Renal pelvis (tissue), 12 donors: ENCODE measurements at places on chromosomes 5 and 9. TPM values are rescaled to one million over a fixed set of nuclear protein-coding genes. Genes with fewer than 3 reads are reported as not detected.

DNA sequence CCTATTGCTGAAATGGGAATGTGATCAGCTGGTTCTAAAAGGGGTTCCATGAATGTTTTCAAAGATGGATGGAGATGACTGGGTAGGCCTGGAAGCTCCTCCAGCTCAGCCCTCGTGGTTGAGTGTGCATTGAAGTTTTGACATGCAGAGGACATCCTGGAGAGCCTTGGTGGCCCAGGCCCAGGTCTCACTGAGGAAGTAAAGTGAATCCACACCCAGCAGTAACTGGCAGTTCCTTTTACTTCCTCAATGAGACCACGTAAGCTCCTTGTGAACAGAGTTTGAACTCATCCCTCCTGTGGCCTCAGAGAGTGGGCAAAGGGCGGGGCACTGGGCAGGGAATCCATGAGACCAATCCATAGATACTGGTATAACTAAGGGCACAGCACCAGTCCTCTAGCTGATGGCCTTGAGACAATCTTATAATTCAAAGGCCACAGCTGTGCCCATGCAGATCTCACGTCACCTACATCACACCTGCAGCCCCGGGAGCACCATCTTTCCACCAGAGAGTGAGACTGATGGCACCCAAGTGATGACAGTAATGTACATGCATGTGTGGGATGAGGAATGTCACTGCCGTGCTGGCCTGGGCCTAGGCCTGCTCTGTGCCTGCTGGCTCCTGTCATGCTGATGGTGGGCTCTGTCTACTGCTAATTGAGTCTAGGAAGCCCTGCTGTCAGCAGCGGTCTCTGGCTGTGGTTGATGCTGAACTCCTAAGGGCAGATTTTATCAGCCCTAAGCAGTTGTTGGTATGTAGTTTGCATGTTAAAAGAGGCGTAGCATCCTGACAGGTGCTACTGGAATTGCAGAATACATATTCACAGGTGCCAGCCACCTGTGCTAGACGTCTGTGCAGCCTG is 257.8 kb downstream of the FSTL4 start:
- DNase-seq, result no peak

DNA sequence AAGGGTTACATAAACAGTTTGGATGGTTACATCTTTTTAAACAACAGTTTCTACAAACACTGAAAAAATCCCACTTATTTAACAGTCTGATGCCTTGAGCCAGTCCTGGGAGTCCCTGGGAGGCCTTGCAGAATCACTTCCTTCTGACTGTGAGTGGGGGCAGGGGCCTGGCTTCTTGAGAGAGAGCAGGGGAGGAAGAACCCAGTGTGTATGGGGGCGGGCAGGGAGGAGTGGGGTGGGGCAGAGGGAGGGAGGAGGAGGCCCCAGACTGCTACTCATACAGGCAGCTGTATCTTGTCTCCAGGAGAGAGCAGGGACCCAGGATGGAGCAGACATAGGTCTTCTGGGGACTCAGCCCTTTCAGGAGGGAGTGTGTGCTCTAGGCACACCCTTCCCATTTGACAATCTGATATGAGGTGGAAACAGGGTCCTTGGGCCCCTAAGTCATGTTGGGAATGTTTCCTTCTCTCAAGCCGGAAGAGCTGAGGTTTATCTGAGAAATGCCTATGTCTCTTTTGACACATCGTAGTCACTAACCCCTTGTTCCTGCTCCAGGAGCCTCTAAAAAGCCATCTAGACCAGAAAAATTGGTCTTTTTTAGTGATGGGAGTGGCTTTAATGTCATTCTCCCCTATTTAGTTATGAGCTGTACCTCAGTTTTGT is 52.8 kb downstream of the IRF1 start:
- peak; percentile 67 for DNase-seq

GRCh38 chr5:125343015-125343414 is 596.6 kb upstream of the ZNF608 start:
- no peak for DNase-seq

DNA sequence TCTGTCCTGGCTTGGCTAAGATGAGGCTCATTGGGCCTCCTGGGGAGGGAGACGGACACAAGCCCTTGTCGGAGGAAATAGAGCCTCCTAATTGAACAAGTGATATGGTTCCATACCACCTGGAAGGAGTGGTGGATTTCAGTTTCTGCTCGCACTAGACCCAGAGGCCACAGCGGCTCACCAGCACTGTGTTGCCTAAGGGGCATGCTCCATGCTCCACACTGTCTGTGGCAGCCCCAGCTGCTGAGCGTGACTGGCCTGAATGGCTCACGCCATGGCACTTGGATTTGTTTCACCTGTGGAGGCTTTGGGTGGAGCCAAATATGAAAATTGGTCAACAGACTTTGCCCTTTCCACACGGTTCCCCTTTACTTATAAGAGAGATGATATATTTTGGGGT is 181.1 kb downstream of the HSPA4 start:
- DNase-seq, result no peak

DNA sequence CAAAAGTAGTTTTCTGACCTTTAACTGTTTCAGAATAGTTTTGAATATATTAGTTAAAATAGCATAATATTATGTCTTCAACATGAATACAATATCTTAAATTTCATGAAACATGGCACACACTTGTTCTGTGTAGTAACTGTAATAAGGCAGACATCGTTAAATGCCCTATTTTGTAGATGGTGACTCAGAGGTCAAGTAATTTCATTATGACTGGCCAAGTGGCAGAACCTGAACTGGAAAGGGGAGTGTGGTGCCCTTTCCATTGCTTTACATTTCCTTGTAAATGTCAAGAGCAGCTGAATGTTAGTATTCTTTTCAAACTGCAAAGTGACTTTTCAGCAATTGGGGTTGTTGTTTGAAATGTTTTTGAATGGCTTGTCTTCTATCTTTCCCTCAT is 201.2 kb upstream of the CDKN2B start:
- no peak for DNase-seq

- DNase-seq, result peak; percentile 59
Observed at GRCh38 chr5:169009123-169009522, 291.8 kb downstream of the SLIT3 start.

- no peak for DNase-seq
Observed at GRCh38 chr9:78549711-78550110, 252.8 kb downstream of the PSAT1 start.

DNA sequence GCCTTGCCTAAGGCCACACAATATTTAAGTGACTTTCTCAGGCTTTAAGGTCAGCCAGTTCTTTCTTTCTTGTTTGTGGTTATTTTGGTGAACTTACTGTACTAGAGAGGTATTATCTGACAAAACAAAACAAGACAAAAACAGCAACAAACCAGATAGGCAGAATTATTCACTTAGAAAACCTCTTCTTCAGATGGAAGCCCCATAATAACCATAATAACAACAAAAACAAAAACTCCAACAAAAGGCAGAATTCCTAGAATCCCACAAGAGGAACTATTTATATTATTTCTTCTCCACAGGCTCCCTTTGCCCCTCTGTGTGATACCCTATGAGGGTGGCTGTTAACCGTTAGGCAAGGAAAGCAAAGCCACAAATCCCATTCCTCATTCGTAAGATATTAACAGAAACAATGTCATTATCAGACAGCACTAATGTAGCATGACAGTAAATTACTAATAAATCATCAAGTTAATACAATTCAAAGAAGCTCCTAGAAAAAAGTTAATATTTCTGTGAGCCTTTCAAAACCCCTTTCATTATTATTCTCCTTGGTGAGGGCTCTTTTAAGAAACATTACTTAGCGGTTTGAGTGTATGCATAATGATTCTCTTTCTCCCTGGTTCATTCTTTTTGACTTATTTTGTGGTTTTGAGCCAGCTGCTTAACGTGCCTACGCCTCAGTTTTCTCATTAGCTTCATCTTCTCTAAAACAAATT is 274.9 kb downstream of the EFNA5 start:
- no peak for DNase-seq

DNA sequence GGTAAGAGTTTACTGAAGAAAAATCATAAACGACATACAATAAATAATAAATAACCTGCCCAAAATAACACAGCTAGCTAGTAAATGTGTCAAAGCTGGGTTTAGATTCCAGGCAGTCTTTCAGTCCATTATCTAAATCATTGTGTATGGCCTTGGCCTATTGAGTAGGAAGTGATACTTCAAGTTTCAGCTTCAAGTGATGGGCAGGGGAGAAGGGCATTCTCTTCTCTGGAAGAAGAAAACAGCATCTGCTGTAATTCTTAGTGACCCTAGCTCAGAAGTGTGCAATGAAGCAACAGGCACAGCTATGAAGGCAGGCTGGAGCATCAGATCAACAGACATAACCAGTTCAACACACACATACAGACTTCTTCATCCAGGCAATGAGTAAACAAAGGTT is 42.5 kb downstream of the FNIP1 start:
- DNase-seq, result no peak

Gene ETF1
- polyA plus RNA-seq, result 65.9 TPM

Gene PCDHGA7
- polyA plus RNA-seq, result 2.2 TPM

Gene PCDHGA3
- polyA plus RNA-seq, result 4.5 TPM
